ENCODE measurements at places on chromosomes 11 and 22.
A peak's percentile ranks its signal among the peaks of the same experiment; 100 is the strongest.

GRCh38 chr22:41028841-41029240, 63.6 kb upstream of the EP300 start:
- no peak for DNase-seq

- DNase-seq, result no peak
Measured at GRCh38 chr11:35681163-35681767, 18.7 kb downstream of the TRIM44 start.

GRCh38 chr11:113674397-113674685, 31.8 kb downstream of the TMPRSS5 start:
- DNase-seq, result no peak

GRCh38 chr11:103542851-103543250, 433.6 kb downstream of the DYNC2H1 start:
- no peak for DNase-seq

- no peak for DNase-seq
Measured at GRCh38 chr11:129416080-129416820, 40.6 kb downstream of the BARX2 start.

DNA sequence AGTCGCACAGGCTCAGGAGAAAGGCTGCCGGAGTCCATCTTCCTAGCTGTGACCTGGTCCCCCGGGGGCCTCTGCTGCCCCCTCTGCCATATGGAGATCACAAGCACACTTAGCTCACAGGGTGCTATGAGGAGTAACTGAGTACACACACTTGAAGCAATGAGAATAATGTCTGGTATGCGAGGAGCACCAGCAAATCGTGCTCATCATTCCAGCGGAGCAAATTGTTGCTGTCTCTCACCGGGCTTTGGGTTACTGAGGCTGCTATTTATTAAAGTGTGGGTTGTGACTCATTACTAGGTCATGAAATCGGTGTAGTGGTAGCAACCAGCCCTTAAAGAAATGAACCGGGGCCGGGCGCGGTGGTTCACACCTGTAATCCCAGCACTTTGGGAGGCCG, 48.1 kb upstream of the EIF3D start:
- DNase-seq, result no peak

GRCh38 chr11:79259800-79260199, 181.0 kb downstream of the TENM4 start:
- no peak for DNase-seq

DNA sequence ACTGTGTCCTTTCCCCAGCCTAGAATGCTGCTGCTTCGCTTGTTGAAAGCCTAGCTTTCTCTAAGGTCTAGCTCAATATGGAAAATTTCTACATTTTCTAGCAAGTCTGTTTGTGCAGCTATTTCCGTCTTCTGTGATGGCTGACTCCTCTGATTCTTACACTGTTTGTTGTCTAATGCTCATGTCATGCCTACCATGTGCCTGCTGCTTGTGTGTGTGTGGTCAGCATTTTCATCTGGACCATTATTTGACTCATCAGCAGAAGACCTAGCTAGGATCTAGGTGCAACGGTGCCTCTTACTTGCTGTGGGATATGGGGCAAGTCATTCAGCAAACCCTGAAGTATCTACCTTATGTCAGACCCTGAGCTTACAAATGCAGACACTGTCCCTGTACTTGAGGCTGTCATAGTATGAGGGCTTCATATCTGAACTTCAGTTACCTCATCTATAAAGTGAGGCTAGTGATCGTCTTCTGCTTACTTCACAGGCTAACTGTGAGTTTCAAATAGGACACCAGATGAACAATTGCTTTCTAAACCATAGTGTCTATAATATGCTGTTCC, 86.5 kb upstream of the MYO18B start:
- DNase-seq, result no peak

- no peak for DNase-seq
Measured at GRCh38 chr11:74844072-74844471, 95.4 kb downstream of the RNF169 start.

GRCh38 chr22:42939941-42940653, 74.9 kb downstream of the PACSIN2 start:
- DNase-seq, result no peak

GRCh38 chr11:34480314-34480713, 33.3 kb downstream of the ELF5 start:
- no peak for DNase-seq

DNA sequence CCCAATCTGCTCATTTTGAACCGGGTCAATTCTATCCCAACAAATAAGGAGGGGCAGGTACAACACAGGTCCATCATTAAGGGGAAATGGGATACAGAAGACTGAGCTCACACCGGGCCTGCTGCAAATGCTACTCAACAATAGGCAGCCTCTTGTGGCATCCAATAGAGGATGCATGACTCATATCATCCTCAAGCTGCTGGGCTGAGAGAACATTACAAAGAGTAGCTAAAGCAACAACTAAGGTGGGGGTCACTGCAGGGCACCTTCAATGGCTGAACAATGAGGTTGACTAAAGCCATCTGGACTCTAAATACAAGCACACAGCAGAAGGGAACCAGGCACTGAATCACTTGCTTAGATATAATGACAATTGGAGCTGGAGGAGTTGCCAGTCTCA, 130.1 kb upstream of the SYN3 start:
- DNase-seq, result no peak

DNA sequence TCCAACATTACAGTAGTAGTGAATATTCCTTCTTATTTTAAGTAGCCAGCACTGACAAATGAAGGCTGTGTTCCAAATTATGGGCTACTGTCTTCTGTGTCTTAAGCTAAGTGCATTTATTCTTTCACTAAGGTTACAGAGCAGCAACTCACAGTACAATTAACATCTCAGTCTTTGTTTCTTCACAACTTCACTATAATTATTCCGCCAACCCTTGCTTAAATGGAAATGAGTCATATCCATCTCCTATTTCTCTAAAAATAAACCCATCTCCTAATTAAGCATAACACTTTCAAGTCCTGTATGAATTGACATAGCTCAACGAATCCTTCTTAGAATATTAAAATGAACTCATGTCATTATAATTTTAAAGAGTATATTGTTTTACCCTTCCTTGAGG, 6.7 kb downstream of the ETS1 start:
- no peak for DNase-seq

- DNase-seq, result no peak
Measured at GRCh38 chr11:126748100-126748791, 252.3 kb downstream of the KIRREL3 start.

DNA sequence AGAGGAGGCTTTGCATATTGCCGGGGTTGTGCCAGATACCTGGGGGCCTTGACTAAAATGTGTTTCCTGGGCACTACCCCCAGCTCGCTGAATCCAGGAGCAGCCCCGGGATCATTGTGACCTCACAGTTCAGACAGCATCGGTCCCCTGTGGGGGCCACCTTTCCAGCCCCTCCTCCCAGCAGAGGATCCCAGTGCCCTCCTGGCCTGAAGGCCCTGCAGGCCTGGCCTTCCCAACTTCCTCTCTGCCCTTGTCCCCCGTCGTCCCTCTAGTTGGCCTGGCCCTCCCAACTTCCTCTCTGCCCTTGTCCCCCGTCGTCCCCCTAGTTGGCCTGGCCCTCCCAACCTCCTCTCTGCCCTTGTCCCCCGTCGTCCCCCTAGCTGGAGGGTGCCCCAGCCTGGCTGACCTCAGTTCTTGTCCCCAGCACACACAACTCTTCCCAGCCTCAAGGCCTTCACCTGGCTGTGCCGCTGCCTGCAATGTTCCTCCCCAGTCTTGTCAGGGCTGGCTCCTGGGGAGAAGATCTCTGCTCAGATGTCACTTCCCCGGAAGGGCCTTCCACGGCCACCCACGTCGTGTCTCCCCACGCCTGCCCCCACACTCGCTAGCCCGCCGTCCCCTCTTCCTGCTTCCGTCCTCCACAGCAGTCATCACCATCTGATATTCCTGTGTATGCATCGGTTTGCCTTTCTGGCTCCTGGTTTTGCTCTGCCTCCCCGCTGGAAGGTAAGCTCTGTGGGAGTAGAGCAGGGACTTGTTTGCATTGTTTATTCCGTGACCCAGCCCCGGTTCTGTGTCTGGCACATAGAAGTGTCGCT, 12.6 kb upstream of the ANO1 start:
- no peak for DNase-seq

DNA sequence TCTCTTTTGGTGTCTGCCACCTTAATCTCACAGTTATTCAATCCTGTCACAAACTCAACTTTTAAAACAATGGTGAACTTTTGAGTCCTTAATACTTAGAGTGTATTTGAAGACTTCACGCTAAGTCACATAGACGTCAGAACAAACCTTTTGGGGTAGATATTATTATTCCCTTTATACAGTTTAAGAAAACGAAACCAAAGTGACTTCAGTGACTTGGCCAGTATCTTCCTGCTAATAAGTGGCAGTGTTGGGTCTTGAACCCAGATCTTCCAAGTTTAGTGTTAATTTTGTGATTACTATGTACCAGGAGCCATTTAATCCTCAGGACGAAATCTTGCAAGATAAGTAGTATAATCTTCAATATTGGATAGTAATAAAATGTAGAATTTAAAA, 691 bp downstream of the CEP295 start:
- DNase-seq, result no peak

GRCh38 chr11:68362801-68363379, 50.5 kb downstream of the LRP5 start:
- no peak for DNase-seq

GRCh38 chr11:123751781-123752180, 2.5 kb downstream of the OR6X1 start:
- no peak for DNase-seq

DNA sequence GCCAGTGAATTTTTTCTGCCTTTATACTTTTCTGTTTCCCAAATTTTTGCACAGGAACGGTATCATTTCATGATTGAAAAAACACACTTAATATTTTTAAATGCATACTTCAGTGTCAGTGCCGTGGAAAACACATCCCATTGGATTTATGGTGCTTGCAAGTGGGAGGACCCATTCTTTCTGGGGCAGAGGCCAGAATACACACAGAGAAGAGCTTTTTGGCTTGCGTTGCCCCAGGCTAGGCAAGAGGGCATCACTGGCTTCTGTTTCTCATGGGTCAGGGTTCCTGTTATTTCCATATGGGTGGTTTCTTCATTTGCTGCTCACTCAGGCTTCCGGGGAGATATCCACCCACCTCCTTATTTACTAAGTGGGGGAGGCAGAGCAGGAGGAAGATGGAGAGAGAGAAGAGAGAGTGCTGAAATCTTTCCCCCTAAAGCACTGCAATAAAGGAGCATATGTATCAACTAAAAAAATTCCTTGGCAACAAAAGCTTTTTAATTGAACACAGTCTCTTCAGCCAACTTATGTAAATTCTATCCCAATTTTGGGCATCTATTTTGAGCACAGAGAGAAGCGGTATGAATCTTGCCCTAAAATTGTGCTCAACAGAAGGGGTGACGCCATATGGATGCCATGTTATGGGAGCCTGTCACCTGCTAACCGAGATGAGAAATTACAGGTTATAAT, 66.0 kb upstream of the KIRREL3 start:
- no peak for DNase-seq

GRCh38 chr11:115144014-115144413, 360.2 kb downstream of the CADM1 start:
- DNase-seq, result no peak

DNA sequence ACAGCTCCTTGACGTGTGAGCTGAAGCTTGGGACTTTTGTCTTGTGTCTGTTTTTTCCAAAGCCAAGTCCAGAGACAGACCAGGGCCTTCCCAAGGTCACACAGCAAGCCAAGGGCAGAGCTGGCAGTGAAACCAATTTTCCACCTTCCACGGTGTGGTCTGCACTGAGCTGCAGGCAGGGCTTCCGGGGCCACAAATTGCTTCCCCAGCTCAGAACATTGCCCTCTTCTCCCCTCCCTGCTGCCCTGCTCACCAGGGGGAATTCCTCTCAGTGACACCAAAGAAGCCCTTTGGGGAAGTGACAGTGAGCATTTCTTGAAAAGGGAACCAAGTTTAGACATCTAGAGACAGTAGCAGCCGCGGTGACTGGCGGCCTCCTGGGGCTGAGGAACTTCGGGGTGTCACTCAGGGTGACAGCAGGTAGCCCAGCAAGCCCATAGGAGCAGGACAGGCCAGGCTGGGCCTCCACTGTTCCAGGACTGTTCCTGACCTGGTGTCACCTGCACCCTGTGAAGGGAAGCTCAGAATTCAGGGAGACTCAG, 9.2 kb downstream of the FXYD2 start:
- peak; percentile 60 for DNase-seq

- DNase-seq, result no peak
Measured at GRCh38 chr11:126329644-126330211, 25.8 kb upstream of the ST3GAL4 start.

GRCh38 chr11:100174881-100175280, 512.2 kb upstream of the ARHGAP42 start:
- DNase-seq, result no peak

DNA sequence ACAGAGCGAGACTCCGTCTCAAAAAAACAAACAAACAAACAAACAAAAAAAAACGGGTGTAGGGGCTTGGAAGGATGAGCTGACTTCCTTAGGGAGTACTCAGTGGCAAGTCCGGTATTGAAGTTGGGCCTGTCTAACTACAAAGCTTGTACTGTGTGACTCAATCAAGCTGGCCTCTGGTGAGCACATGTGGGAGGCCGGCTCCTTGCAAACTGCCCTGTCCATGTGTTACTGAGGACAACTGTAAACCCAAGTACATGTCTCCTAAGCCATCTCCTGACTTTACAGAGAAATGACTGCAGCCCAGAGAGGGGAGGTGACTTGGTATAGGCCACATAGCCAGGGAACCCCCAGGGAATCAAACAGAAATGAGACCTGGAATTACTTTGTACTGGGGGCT, 11.6 kb downstream of the RIBC2 start:
- DNase-seq, result no peak

- no peak for DNase-seq
Measured at GRCh38 chr22:47407461-47408025, 645.1 kb downstream of the TBC1D22A start.

GRCh38 chr11:92685049-92685448, 284.4 kb upstream of the MTNR1B start:
- DNase-seq, result no peak

GRCh38 chr11:61413496-61413895, 16.3 kb downstream of the CPSF7 start:
- DNase-seq, result no peak

GRCh38 chr11:11558826-11559225, 63.0 kb downstream of the GALNT18 start:
- DNase-seq, result no peak
